ENCODE measurements at places on chromosomes 16 and 17.

GRCh38 chr17:80223142-80223815 is 3.1 kb downstream of the SLC26A11 start:
- no peak for DNase-seq

GRCh38 chr16:19115148-19116021 is 1.6 kb downstream of the ITPRIPL2 start:
- no peak for DNase-seq

DNA sequence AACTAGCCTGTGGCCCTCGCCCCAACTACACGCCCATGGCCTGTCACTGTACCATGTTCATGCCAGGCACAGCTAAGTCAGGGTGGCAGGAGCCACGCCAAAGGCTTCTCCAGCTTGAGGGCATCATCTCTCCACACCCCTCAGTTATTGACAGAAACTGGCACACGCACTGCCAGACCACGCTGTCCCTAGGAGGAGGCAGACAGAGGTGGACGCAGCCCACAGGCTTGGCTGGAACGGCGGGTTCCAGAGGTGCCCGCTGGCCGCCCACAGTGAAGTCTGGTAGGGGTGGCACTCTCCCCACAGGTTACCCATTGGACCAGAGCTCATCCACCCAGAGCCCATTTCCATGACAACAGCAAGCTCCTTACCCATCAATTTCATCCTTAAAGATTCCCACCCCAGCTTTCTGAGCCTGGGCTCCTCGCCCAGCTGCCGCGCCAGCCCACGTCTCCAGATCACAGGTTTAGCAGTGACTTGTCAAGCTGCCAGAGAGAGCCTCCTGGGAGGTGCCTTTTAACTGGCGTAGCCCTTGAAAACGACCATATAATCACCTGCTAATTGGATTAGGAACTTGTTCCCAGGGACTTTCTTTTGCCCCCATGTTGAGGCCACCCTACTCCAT is 27.9 kb downstream of the RPRML start:
- no peak for DNase-seq

DNA sequence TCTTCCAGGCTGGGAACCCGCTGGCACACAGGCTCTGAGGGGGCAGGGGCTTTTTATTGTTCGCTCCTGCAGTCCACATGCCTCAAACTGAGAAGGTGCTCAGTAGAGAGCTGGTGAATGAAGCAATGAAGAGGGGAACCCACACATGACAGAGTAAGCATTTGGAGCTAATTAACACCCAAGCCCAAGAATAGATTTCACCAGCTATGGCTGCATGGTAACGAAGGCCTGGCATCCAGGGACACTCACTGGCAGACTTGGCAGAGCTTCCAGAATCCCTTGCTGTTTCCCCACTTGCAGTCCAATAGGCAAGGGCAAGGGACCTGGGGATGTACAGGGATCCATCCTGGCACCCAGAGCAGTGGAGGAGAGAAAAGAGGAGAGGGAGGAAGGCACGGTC is 12.2 kb downstream of the FLOT2 start:
- DNase-seq, result no peak

- no peak for DNase-seq
Measured at GRCh38 chr17:63039342-63039741, 73.3 kb downstream of the TANC2 start.

- DNase-seq, result no peak
Measured at GRCh38 chr17:70172923-70173322, 3.6 kb downstream of the KCNJ2 start.

GRCh38 chr16:6643080-6643686 is 689.5 kb upstream of the RBFOX1 start:
- DNase-seq, result peak; percentile 13

DNA sequence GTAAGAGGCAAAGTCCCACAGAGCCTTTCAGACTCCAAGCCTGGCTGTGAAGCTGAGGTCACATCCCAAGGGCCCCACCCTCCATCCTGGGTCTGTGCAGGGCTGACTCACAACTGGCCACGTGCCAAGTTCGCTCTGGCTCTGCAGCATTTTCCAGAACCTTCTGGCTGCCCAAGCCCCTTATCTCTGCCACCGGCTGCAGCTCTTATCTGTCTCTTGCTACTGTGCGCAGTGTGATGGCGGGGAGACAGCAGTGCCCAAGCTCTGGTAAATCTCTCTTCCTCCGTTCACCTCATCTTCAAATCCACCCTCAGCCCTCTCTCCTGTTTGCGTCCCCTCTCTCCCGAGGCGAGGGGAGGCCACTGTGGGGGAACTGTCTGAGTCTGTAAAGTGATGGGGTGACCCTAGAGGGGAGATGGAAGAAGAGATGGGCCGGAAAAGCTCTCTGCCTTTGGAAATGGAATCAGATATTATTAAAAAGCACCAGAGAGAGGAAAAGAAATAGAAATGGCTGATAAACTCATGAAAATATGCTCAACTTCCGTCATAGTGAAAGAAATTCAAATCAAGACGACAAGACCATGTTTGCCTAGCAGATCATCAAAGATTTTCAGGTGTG is 162.7 kb upstream of the CDC42EP4 start:
- no peak for DNase-seq

- DNase-seq, result no peak
Measured at GRCh38 chr16:77133706-77134105, 57.3 kb upstream of the MON1B start.

GRCh38 chr17:11300201-11300600 is 59.2 kb downstream of the SHISA6 start:
- no peak for DNase-seq

- DNase-seq, result no peak
Measured at GRCh38 chr16:71635632-71636031, 9.6 kb downstream of the MARVELD3 start.

GRCh38 chr16:48232493-48233040 is 11.5 kb upstream of the LONP2 start:
- DNase-seq, result no peak

- no peak for DNase-seq
Measured at GRCh38 chr17:46877466-46877865, 26.1 kb downstream of the WNT9B start.

- DNase-seq, result no peak
Measured at GRCh38 chr16:1295465-1295864, 14.0 kb upstream of the UBE2I start.

GRCh38 chr16:53726625-53727024 is 22.7 kb downstream of the FTO start:
- no peak for DNase-seq

DNA sequence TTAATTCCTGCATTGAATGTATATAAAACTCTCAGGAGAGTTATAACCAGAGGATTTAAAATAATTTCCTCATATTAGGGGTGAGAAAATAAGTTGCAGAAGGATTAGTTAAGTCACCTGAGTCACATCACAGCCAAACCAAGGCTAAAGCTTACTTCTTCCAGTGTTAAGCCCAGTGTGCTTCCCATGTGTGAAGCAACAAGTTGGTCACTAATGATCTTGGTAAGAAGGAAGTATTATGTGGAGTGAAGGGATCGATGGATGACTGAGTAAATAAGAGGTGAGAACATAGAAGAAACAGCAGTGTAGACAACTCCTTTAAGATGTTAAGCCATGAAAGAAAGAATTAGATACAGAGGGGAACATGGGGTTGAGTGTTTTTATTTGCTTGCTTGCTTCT is 20.6 kb downstream of the ESRP2 start:
- no peak for DNase-seq

DNA sequence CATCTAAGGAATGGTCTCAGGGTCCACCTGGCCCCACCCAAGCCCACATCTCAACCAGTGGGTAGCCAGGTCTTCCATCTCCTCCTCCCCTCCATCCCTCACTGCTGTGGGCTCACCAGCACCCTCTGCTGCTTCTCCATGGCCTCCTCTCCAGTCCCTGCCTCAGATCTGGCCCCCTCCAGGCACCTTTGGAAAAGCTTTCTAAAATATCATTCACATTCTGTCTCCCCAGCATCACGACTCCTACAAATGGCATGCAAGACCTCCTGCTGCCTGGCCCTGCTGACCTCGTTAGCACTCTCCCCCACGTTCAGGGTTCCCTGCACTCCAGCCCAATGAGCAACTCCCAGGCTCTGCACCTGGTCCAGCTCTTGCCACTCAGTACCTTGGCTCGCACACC is 13.7 kb downstream of the GLP2R start:
- no peak for DNase-seq

- DNase-seq, result no peak
Measured at GRCh38 chr17:60318326-60318725, 73.6 kb downstream of the USP32 start.

- no peak for DNase-seq
Measured at GRCh38 chr17:80195671-80196529, 24.2 kb downstream of the SGSH start.

GRCh38 chr17:44558710-44559633 is 1.7 kb downstream of the FZD2 start:
- DNase-seq, result no peak

GRCh38 chr17:9434642-9435057 is 141.0 kb downstream of the STX8 start:
- DNase-seq, result no peak

DNA sequence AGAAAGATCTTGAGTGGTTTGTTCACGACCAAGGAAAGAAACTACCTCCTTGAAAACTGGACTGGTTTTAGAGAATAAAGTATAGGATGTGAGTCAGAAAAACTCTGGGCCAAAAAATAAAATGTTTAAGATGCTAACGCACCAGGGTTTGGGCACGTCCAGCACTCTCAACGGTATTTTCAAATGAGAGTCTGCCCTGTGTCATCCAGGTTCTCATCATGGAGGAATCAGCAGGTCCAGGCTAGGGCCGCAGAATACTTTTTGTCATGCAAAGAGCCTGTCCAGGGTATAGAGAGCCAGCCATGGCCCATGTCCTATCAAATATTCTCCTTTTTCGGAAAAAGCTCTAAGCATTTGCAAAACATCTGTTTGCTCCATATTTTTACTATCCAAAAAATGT is 2.4 kb downstream of the NXN start:
- DNase-seq, result no peak

DNA sequence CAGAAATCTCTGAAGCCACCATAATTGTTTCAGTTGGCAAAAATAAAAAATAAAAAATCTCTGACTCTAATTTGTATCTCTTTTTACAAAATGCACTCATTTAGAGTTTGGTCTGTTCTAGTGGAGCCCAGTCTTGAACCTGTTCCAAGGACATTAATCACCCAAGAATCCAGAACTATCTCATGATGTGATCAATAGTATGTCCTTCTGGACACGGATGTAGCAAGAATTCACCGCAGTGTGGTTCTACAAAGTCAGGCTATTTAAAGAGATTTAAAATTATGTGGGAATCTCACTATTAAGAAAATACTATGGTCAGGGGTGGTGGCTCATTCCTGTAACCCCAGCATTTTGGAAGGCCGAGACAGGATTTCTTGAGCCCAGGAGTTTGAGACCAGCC is 21.8 kb upstream of the ANKFN1 start:
- no peak for DNase-seq

GRCh38 chr16:23334457-23334853 is 32.4 kb downstream of the SCNN1B start:
- DNase-seq, result no peak

GRCh38 chr16:78647019-78647418 is 547.6 kb downstream of the WWOX start:
- no peak for DNase-seq

DNA sequence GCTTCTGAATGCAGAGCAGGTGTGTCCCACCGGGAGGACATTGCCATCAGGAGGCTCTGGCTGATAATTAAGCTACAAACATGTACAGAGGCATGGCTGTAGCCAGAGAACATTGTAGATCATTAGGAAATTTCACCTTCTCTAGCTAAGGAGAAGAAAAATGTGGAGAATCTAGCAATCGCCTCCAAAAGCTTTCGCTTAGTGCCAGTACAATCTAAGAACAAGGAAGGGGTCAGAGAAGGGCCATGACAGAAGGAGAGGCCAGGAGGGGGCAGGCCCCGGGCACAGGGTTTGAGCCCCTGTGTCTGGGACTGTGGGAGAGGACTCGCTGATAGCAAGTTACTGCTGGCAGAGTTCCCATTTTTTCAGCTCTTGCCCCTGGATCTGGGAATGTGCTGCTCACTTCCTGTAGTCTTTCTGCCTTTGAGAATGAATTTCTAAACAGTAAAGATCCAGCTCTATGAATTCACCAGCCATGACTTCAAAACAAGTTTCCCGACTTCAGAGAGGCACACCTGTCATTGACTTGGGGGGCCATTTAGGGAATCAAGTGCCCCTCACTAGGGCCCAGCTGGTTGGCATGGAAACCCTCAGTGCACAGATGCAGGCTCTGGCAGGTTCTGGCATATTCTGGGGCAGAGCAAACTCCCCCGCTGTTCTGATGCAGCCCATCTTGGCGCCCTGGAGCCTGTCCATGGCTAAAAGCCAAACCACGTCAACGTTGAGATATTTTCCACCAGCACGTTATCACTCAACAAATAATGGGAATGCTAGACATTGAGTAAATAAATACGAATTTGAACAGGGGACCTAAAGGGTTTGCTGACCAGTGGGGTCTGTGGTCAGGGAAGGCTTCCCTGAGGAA is 59.5 kb upstream of the CACNG4 start:
- peak; percentile 83 for DNase-seq

DNA sequence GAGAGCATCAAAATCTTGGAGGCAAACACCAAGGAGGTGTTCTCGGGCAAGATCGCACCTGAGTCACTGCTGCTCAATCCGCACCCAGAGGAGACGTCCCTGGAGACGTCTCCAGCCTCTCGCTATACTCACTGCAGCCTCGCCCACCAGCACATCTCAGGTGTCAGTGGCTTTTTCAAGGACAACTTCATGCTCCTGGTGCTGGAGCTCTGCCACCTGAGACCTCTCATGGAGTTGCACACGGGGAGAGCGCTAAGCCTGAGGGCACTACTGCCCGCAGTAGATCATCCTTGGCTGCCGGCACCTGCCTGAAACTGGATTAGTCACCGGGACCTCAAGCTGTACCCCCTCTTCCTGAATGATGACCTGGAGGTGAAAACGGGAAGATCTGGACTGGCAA is 2.6 kb upstream of the MBTPS1 start:
- DNase-seq, result no peak

DNA sequence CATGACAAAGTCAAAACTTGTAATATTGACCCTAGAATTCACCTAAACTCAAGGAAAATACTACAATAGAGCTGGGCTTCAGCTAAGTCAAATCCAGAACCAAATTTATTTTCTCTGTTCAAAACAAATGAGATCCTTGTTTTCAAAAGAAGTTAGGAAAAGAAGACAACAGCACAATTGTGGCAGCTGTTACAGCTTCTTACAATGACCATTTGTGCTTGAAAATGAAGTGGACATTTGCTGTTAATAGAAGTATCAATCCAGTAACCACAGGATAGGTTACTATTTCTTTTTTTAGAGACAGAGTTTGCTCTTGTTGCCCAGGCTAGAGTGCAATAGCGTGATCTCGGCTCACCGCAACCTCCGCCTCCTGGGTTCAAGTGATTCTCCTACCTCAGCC is 44.4 kb downstream of the APPBP2 start:
- no peak for DNase-seq

- no peak for DNase-seq
Measured at GRCh38 chr17:77318491-77319210, 177.9 kb downstream of the SEC14L1 start.

All from NCI-H446 treated with DMSO at 0.1 percent for 48 hours (cell line).